ENCODE measurements at places on chromosomes 12 and 14. TPM values are rescaled to one million over a fixed set of nuclear protein-coding genes. Genes with fewer than 3 reads are reported as not detected.

RAPGEF3 gene
- total RNA-seq: 81.5 TPM

CLEC4E gene
- total RNA-seq: 1.2 TPM

CCDC177 gene
- not detected for total RNA-seq

ZC3H10 gene
- 10.4 TPM for total RNA-seq

ERP27 gene
- 0.46 TPM for total RNA-seq

PTPN21 gene
- total RNA-seq: 22.1 TPM

ZNF891 gene
- 2.0 TPM for total RNA-seq

PZP gene
- 2.2 TPM for total RNA-seq

TAC3 gene
- 18.0 TPM for total RNA-seq

PLEK2 gene
- 0.62 TPM for total RNA-seq

SERPINA9 gene
- total RNA-seq: not detected

DNA sequence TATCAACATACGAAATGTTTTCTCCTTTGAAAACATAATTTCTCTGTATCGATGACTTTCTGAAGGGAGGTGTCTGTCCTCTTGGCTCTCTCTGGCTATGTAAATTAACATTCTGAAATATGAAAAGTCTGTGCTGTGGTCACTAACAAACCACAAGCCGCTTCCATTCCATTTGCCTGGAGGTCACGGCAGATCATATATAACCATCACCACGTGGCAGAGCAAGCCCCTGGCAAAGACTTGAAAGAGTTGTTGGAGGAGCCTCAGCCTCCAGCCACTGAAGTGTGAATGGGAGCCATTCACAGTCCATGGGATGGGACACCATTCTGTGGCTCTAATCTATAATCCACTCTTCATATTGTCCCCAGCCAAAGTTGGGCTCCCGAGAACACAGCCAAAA, 39.6 kb downstream of the CDKL1 start:
- no peaks in the 10 kb centered on the region for H3K36me3 ChIP-seq
- H3K4me1 ChIP-seq: peaks cover 8% of the 10 kb centered on the region
- no peak for DNase-seq
- H3K27me3 ChIP-seq: no peaks in the 10 kb centered on the region

- peaks cover 16% of the 10 kb centered on the region for H3K27me3 ChIP-seq
- no peak overlapping the region for H3K4me3 ChIP-seq
- peaks cover 10% of the 10 kb centered on the region for H3K36me3 ChIP-seq
- no peak for DNase-seq
- H3K27ac ChIP-seq: no peak overlapping the region
Measured at GRCh38 chr14:100715332-100715731, 11.4 kb upstream of the DLK1 start.

DNA sequence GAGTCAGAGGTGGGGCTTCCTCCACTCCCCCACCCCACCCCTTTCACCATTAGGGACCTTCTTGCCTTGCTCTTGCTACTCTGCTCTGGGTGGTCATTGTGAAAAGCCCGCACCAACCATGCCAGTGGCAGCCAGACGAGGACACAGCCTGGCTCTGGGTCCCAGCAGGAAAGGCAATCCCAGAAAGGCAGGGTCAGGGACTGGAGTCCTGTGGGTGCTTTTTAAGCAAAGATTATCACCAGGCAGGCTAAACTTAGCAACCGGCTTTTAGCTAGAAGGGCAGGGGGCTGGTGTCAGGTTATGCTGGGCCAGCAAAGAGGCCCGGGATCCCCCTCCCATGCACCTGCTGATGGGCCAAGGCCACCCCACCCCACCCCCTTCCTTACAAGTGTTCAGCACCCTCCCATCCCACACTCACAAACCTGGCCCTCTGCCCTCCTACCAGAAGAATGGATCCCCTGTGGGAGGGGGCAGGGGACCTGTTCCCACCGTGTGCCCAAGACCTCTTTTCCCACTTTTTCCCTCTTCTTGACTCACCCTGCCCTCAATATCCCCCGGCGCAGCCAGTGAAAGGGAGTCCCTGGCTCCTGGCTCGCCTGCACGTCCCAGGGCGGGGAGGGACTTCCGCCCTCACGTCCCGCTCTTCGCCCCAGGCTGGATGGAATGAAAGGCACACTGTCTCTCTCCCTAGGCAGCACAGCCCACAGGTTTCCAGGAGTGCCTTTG, 1.2 kb upstream of the GAPDH start:
- peak overlapping the region; percentile 83 for H3K4me3 ChIP-seq
- peak overlapping the region; percentile 81 for H3K27ac ChIP-seq
- peaks cover 24% of the 10 kb centered on the region for H3K36me3 ChIP-seq
- DNase-seq: peak; percentile 48
- peaks cover 30% of the 10 kb centered on the region for H3K27me3 ChIP-seq

DNA sequence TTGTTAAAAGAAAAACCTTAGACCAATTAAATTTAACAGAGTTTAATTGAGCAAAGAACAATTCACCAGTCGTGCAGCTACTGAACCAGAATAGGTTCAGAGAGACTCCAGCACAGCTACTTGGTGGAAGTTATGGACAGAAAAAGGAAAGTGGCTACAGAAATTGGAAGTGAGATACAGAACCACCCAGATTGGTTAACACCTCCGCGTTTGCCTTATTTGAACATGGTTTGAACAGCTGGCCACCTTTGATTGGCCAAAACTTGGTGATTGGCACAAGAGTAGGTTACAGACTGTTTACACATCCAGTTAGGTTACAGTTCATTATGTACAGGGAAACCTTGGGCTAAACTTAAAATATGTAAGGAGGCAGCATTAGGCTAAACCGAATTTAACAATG, 54.9 kb downstream of the SRGAP1 start:
- peaks cover 4% of the 10 kb centered on the region for H3K36me3 ChIP-seq
- peaks cover 2% of the 10 kb centered on the region for H3K27me3 ChIP-seq

GRCh38 chr14:77314043-77314442, 6.6 kb downstream of the POMT2 start:
- DNase-seq: no peak
- H3K36me3 ChIP-seq: no peaks in the 10 kb centered on the region
- H3K27me3 ChIP-seq: peaks cover 4% of the 10 kb centered on the region
- H3K27ac ChIP-seq: no peak overlapping the region

- DNase-seq: no peak
- H3K27ac ChIP-seq: no peak overlapping the region
- H3K4me1 ChIP-seq: no peaks in the 10 kb centered on the region
- H3K27me3 ChIP-seq: no peaks in the 10 kb centered on the region
Measured at GRCh38 chr12:89468648-89469326, 55.8 kb downstream of the GALNT4 start.

DNA sequence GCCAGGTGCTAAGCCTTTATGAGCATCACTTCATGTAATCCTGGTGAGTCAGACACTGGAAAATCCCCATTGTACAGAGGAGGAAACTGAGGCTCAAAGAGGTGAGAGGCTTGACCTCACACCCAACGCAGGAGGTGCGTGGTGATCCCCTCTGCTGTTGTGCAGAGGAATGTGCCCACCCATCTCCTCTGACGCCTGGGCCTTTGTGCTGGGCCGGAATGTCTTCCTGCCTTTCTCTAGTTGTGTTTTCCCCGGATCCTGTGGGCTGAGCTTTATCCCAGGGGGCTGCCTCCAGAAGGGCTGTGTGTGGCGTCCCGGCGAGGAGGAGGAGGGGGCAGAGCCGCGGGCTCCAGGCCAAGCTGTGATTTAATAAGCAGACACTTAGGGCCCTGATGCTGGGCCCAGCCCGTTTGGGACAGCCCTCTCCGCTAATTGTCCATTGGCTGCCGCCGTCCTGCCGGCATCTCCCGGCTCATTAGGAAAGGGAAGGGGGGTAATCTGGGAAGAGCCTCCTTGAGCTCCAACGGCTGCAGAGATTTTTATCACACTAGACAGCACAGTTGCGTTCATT, 653.6 kb downstream of the MED13L start:
- no peak overlapping the region for H3K4me3 ChIP-seq
- no peak for DNase-seq
- no peaks in the 10 kb centered on the region for H3K4me1 ChIP-seq
- H3K27ac ChIP-seq: no peak overlapping the region

DNA sequence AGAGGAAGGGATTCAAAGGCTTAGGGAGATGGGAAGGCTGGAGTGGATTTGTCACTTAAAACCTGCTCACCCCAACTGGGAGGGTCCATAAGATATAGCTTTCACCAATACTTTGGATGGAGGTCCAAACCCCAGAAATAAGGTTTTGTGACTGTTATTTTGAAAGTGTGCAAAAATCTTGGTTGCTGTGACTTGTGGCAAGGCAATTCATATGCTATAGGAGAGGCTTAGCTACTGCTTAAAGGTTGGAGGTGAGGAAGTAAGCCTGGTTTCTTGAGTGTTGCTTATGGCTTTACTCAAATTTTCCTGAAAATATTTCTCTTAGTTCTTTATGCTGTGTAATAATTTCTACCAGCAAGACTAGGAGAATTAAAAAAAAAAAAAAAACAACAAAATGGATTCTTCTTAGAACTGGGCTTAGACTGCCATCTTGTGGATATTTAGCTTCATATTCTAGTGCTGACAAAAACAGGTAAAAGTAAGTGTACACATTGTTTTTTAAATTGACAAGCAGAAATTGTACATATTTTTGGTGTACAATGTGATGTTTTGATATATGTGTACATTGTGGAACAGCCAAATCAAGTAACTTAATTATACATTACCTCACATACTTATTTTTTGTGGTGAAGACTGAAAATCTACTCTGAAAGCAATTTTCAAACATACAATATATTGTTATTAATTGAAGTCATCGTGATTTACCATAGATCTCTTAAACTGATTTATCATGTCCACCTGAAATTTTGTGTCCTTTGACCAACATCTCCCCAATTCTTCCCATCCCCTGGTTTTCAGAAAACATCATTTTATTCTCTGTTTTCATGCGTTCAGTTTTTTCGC, 23.0 kb downstream of the PDE6H start:
- no peak overlapping the region for H3K4me3 ChIP-seq
- H3K27ac ChIP-seq: no peak overlapping the region
- no peak for DNase-seq
- H3K36me3 ChIP-seq: no peaks in the 10 kb centered on the region

DNA sequence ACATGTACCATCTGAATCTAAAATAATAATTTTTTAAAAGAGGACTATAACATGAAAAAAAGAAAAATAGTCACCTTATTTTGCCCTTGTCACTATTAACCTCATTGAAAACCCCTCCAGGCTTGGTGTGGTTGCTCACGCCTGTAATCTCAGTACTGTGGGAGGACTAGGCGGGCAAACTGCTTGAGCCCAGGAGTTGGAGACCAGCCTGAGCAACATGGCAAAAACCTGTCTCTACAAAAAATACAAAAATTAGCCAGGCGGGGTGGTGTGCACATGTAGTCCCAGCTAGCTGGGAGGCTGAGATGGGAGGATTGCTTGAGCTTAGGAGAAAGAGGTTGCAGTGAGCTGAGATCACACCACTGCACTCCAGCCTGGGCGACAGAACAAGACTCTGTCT, 126.3 kb upstream of the KRAS start:
- DNase-seq: no peak
- no peak overlapping the region for H3K27ac ChIP-seq
- no peaks in the 10 kb centered on the region for H3K36me3 ChIP-seq
- H3K27me3 ChIP-seq: peaks cover 4% of the 10 kb centered on the region
- no peak overlapping the region for H3K4me3 ChIP-seq

GRCh38 chr12:3225154-3225795, 148.1 kb downstream of the TSPAN9 start:
- H3K27me3 ChIP-seq: peaks cover 11% of the 10 kb centered on the region
- H3K27ac ChIP-seq: no peak overlapping the region
- H3K4me3 ChIP-seq: no peak overlapping the region
- peaks cover 38% of the 10 kb centered on the region for H3K4me1 ChIP-seq

DNA sequence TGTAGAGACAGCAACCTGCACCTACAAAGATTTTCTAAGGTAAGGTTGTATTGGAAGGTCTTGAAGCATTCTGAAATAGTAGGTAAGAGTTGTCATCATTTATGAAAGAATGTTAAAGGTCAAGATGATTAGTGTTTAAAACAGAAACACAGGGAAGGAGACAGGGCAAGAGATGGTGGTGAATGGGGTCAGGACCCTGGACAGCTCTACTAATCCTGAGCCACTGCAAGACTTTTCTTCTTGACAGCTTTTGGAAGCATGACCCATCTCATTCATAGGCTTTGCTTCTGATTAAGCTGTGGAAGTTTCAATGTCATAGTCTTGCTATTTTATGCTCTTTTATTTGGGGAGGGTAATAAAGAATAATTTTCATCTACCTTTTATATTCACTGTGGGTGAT, 75.5 kb upstream of the CAND1 start:
- H3K4me1 ChIP-seq: peaks cover 3% of the 10 kb centered on the region
- no peaks in the 10 kb centered on the region for H3K27me3 ChIP-seq
- no peaks in the 10 kb centered on the region for H3K36me3 ChIP-seq
- no peak overlapping the region for H3K4me3 ChIP-seq
- peak; percentile 56 for DNase-seq

DNA sequence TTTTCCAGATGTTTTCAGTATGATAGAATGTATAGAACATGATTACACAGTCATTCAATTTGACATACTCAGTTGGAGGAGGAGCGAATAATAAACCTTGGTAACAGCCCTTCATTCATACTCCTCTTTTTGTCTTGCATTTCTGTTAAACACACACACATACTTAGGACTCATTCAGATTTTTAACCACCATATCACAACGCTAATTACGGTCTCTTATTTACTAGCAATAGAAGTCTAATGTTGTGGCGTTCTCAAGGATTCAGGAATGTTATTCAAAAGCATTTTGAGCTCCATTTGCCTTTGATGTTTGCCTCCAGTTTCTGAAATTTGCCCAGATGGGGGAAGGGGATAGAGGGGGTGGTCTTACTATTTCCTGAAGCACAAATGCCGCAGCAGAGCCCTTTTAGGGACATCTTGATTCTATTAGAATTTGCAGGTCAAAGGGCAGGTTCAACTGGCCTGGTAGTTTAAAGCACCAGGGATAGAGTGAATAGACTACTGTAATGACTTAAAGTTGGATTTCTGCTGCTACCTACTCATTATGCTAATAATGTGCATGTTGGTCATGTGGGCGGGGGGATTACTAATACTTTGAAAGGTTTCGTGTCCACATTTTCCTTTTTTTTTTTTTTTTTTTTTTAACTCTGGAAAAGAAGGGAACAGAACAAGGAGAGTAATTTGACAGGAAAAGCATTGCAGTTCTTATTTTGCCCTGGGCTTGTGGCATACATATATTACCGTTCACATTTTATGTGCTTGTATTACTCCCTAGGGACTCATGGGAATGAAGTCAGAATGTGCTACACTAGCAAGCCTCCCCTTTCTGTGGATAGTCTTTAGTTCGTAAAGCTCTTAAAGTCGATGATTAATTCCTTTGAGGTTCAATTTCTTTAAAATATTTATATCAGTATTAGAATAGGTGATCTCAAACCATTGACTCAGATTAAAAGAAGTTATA, 226.8 kb downstream of the FBXL14 start:
- DNase-seq: no peak
- no peak overlapping the region for H3K27ac ChIP-seq
- no peaks in the 10 kb centered on the region for H3K36me3 ChIP-seq
- H3K27me3 ChIP-seq: peaks cover 1% of the 10 kb centered on the region

Measured in endothelial cell (in vitro differentiated cells).